G401 (cell line): ENCODE measurements at places on chromosomes 12 and 14.

- DNase-seq: no peak
Observed at GRCh38 chr14:93949511-93950075, 22.4 kb downstream of the FAM181A start.

DNA sequence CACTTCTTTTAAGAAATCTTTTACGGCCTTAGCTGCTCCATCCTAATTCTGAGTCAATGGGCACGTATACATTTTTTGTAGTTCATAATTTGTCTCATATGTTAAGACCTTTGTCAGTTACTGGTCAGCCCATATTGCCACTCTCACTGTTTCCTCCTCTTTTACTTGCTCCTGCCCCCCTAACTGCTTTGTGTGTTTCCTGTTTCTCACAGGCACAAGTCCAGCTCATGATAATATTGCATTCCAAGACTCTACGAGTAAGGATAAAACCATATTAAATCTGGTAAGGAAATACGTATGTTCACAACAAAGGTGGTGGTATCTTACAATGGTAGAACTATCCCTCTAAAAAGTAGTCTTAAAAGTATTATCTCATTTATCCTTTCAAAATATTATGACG lies 111.7 kb downstream of the DNAI7 start:
- DNase-seq: no peak

DNA sequence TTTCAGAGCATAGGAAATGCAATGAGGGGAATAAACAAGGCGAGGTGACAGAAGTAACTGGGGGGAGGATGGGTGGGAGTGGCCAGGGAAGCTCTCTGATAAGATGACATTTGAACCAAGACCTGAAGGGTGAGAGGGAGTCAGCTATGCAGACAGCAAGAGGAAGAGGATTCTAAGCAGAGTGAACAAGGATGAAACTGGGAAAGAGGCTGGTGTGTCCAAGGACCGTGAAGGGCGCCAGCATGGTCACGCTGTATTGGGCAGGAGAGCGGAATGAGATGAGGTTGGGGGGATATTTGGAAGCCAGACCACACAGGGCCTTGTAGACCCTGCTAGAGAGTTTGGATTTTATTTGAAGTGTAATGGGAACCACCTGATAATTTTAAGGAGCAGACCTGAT lies 10.5 kb upstream of the PPP1R1A start:
- no peak for DNase-seq

GRCh38 chr12:90086281-90086680 lies 377.6 kb upstream of the ATP2B1 start:
- DNase-seq: no peak

GRCh38 chr14:42013559-42013958 lies 406.9 kb downstream of the LRFN5 start:
- no peak for DNase-seq
